ENCODE measurements at places on chromosomes 1 and 21.
A peak's percentile ranks its signal among the peaks of the same experiment; 100 is the strongest.

- DNase-seq: no peak
These were observed 35.2 kb downstream of the SPEN start for GRCh38 chr1:15882665-15883064.

DNA sequence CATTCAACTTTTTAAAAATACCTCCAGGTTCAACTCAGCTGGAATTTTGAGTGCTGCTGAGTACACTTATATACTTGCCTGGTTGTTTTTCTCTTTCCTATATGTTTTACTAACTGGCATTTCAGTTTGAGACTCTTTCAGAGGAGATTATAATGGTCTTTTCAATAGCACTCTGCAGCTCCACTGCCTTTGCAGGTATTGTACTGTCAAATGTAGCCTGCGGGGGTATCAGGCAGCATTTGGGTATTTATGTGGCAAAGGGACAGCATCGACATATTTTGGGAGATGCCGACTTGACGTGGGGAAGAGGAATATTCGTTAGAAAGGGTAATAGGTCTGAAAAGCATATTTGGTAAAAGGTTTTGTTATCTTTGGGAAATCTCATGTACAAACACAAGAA is 11.1 kb upstream of the TGFBR3 start:
- DNase-seq: no peak

- DNase-seq: no peak
These were observed 8.8 kb upstream of the ATP13A2 start for GRCh38 chr1:17020502-17020901.

GRCh38 chr21:33362044-33362555 is 37.3 kb downstream of the IFNAR1 start:
- peak; percentile 61 for DNase-seq

- DNase-seq: no peak
These were observed 54.5 kb downstream of the IRF2BP2 start for GRCh38 chr1:234555390-234556024.

DNA sequence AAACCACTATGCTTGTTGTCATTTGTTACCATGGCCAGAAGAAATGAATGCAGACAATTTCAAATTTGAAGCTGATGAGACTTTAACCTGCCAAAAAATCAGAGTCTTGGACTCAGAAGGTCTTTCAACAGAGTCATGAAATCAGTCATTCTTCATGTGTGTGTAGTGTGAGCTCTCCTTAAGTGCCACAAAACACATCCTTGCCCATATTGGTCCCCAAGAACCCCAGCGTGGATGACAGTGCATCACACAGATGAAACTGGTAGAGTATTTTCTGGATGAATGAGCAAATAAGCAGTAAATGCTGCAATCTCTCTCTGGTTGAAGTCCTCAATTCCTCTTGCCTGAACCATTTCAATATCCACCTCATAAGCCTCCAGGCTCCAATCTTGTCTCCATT is 28.7 kb upstream of the ETS2 start:
- DNase-seq: peak; percentile 37

DNA sequence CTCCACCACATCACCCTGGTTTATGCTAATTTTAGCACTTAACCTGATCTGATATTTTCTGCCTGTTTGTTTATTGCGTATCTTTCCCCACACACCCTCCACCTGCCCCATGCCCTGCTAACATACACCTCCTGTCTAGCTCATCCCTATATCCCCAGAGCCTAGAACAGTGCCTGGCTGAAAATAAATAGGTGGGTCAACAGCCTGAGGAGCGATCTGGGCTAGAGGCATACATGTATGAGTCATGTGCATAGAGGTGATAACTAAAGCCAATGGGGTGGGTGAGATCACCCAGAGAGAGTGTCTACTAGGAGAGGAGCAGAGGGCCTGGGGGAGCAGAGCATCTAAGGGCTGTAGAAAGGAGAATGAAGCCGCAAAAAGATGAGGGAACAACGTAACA is 2.7 kb downstream of the HTR1D start:
- no peak for DNase-seq

GRCh38 chr1:85379203-85380136 is 85.5 kb downstream of the DDAH1 start:
- DNase-seq: no peak

DNA sequence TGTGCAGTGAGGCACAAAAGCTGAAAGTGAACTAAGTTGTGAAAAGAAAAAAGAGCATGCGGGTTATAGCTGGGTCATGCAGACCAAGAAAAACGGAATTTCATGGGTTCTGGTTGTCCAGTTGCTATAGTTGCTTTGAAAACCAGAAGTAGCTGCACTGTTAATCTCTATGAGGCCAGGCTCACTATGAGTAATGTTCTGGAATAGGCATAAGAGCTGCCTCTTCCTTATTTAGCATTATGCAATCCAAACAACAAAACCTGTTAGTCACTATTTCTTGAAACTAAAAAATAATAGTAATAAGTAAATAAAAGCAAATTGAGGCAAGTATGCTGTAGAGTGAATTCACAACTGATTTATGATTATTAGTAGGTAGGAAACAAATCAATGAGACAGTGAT is 1383.7 kb downstream of the MRPL39 start:
- no peak for DNase-seq

- no peak for DNase-seq
These were observed 49.3 kb upstream of the RABGAP1L start for GRCh38 chr1:174110053-174110452.

DNA sequence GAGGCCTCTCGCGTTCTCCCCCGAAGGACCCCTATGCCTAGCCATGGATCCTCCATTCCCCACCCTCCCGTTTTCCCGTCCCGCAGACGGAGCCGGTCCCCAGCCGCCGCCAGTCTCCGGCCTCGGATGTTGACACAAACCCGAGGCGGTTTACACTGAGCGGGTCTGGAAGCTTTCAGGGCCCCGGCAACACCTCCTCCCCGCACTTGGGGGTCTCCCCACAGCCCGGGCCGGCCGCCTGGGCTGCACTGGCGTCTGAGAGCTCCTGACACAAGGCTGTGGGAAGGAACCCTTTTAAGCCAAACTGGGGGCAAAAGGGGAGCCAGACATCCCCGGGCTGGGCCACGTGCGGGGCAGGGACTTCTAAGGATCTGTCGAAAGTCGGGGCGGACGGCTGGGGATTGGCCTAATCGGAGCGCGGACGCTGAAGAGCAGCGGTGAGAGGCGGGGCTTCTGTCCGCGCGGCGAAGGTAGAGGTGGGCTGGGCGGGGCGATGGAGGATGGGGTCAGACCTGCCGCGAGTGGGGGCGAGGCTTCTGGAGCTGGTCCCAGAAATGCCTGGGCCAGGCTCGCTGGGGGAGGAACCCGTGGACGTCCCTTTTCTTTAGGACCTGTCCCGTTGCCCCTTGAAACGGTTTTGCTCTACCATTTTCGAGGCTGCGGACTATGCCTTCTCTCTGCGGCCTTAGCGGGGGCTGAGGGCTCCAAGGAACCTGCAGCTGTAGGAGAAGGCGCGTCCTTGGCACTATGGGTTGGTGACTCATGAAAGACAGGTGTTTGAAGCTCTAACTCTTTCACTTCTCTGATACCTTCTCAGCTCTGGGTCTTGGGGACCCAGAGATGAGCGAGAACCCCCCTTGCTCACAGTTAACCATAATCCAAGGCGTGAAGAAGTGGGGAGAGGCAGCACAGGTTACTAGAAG is 1.2 kb upstream of the HPCAL4 start:
- DNase-seq: no peak

DNA sequence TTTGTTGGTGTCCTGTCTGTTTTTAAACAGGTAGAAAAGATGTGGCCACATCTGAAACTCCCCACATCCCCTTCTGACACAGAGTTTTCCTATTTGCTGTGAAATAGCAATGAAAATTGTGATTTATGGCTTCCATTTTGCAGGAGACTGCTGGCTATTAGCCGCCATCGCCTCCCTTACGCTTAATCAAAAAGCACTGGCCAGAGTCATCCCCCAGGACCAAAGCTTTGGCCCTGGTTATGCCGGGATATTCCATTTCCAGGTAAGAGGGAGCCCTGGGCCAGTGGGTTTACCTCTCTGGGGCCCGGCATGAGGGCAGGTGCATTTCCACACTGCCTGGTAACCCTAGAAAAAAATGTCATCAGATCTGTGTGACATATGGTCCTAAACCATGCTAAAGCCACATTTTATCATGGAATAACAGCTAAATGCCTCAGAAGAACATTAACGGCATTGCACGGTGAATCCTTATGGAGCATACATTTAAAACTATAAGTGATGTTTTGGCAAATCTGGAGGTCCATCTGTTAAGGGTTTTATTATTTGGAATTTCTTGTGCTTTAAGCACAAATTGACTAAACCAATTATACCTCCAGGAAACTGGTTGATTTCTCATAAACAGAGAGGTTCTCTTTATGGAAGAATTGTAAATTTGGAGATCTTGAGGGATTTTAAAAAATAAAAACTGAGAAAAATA is 12.3 kb downstream of the CAPN9 start:
- no peak for DNase-seq

GRCh38 chr1:111894497-111894896 is 95.0 kb downstream of the KCND3 start:
- no peak for DNase-seq

DNA sequence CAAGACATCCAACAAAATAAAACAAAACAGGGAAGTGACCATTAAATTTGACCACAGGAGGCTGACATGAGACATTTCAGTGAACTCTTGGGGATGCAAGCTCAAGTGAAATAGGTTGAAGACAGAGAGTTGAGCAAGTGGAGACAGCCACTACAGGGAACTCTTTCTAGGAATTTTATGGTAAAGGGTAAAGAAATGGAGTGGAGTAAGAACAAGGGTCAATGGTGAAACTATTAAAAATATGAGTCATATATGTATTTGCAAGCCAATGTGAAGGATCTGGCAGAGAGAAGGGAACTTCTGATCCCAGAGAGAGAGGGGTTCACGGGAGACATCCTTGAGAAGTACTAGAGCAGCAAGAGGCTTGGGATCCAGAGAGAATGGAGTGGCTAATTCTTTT is 9.1 kb upstream of the TRABD2B start:
- no peak for DNase-seq

- DNase-seq: no peak
These were observed 477.2 kb downstream of the BRINP3 start for GRCh38 chr1:190000365-190000872.

- no peak for DNase-seq
These were observed 34.9 kb downstream of the PTGFRN start for GRCh38 chr1:116944613-116945012.

- peak; percentile 64 for DNase-seq
These were observed 62.7 kb downstream of the CD34 start for GRCh38 chr1:207848234-207848633.

DNA sequence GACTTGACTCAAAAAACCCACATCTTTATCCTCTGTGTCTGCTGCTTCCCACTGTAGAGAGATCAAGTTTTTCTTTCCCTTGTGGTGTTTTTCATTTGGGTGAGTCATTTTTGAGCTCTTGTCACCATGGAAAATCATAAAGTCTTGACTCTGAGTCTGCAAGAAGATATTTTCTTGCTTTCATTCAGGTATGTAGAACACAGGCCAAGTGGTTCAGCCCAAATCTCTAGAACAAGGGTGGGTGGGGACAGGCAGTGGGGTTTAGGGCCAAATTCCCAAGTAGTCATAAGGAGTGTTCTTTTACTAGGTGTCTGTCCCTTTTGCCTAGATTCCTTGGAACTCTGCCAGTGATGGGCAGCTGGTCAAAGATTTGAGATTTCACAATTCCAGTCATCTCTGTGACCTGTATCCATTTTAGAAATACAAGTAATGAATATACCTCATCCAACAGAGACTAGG is 21.5 kb upstream of the ARHGAP29 start:
- DNase-seq: no peak

DNA sequence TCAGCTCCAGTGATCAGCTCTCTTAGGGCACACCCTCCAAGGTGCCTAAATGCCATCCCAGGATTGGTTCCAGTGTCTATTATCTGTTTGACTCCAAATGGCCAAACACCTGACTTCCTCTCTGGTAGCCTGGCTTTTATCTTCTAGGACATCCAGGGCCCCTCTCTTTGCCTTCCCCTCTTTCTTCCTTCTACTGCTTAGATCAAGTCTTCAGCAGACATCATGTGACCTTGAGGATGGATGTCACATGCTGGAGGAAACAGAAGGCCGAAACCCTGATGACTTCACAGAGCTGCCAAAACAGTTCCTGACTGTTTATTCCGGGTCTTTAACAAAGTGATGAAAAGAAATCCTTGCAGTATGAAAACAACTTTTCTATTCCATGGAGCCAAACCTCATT is 24.4 kb upstream of the WDR26 start:
- DNase-seq: no peak

GRCh38 chr1:89953131-89953626 is 41.7 kb upstream of the ZNF326 start:
- DNase-seq: peak; percentile 55

- no peak for DNase-seq
These were observed 2.6 kb upstream of the LUZP1 start for GRCh38 chr1:23171181-23171755.

- no peak for DNase-seq
These were observed 130.2 kb downstream of the PRDM2 start for GRCh38 chr1:13830170-13830569.
